Activated T-helper 1 cell treated with anti-CD3 and anti-CD28 coated beads, Interleukin-2, amount 50 U/mL, for 16 hours (primary cell): ENCODE measurements at places on chromosomes 2 and 18.

- DNase-seq: no peak
Observed at GRCh38 chr2:229526951-229527350, 187.4 kb downstream of the DNER start.

DNA sequence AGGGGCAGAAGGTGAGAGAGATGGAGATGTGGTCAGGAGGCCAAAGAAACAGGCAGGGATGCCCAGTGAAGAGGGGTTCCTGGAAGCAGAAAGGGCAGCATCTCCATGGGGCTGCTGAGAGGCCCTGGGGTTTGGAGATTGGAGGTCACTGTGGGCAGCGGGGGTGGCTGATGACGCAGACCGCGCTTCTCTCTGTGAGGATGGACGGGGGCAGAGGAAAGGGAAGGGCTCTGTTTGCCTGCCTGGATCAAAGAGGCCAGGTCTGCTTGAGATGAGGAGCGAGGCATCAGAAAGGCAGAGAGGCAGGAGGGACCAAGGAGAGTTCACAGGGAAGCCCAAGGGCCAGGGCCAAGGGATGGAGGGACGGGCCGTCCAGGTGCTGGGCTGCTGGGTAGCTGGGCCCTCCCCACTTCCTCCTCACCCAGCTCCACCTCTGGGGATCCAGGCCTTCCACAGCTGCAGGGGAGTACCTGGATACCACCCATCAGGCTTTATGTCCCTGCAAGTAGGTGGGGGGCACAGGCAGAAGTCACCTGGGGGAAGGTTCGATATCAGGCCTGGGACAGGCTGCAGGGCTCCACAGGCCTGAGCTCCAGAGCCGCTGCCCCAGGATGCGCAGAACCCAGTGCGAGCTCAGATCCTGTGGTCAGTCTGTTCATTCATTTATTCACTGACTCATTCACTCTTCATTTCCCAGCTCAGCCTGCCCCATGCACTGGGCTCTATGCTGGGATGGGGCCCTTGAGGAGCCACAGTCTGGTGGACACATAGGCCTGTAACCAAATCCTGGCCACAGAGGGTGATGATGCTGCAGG lies 30.6 kb downstream of the ADRA2B start:
- no peak for DNase-seq

- peak; percentile 40 for DNase-seq
Observed at GRCh38 chr2:218284106-218284811, 8.0 kb downstream of the TMBIM1 start.

- DNase-seq: no peak
Observed at GRCh38 chr2:101286684-101287083, 21.8 kb downstream of the RNF149 start.

GRCh38 chr2:241906826-241907570 lies 37.5 kb downstream of the RTP5 start:
- no peak for DNase-seq

GRCh38 chr2:35104309-35104708 lies 1251.3 kb upstream of the CRIM1 start:
- DNase-seq: no peak
